Caudate nucleus (tissue), 63 donors: ENCODE measurements at places on chromosomes 1 and 21.

GRCh38 chr1:7207875-7208646 is 422.8 kb downstream of the CAMTA1 start:
- no peak for DNase-seq

GRCh38 chr1:234990328-234990675 is 138.3 kb downstream of the TOMM20 start:
- no peak for DNase-seq

DNA sequence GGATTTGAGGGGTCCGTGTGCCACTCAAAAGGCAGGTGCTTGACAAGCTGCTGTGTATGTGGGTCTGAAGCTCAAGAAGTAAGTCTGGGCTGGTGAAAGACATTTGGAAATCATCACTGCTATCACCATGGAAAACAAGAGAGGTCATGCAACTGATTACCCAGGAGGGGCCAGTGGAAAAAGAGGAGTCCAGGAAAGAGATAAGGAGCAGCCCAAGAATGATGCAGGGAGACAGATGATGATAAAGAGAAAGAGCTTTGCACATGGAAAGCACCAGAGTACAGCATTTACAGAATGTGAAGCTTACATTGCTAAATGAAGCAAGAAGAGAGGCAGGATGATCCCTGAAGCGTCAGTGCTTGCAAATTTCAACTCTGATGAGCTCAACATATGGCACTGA is 203.2 kb downstream of the SETD4 start:
- DNase-seq, result no peak

DNA sequence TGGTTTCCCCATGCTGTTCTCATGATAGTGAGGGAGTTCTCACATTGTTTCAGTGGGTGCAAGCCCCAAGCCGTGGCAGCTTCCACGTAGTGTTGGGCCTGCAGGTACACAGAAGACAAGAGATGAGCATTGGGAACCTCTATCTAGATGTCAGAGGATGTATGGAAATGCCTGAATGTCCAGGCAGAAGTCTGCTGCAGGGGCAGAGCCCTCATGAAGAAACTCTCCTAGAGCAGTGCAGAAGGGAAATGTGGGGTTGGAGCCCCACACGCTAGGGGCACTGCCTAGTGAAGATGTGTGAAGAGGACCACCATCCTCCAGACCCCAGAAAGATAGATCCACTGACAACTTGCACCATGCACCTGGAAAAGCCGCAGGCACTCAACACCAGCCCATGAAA is 17.0 kb downstream of the GPR161 start:
- no peak for DNase-seq

DNA sequence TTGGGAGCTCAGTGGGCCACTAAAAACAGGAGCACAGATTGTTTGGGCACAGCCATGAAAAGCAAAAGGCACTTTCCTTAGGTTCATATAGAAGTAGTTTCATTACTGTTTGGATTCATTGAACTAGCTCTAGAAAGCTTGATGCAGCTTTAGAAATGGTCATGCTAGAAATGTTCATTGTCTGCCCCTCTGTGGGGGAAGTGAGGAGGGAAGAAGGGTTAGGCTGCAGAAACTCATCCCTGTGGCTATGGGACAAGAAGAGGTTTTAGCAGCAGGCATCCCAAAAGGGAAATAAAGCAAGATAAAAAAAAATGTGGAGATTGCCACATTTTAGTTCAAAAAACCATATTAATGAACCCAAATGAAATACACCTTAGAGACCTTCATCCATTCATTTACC is 359.6 kb upstream of the PTBP2 start:
- no peak for DNase-seq

- DNase-seq, result no peak
These were observed 44.3 kb downstream of the LAMC2 start for GRCh38 chr1:183230413-183230812.
